ENCODE measurements at places on chromosomes 5 and 9.

GRCh38 chr5:67976891-67977601 is 238.5 kb upstream of the PIK3R1 start:
- no peak for DNase-seq

DNA sequence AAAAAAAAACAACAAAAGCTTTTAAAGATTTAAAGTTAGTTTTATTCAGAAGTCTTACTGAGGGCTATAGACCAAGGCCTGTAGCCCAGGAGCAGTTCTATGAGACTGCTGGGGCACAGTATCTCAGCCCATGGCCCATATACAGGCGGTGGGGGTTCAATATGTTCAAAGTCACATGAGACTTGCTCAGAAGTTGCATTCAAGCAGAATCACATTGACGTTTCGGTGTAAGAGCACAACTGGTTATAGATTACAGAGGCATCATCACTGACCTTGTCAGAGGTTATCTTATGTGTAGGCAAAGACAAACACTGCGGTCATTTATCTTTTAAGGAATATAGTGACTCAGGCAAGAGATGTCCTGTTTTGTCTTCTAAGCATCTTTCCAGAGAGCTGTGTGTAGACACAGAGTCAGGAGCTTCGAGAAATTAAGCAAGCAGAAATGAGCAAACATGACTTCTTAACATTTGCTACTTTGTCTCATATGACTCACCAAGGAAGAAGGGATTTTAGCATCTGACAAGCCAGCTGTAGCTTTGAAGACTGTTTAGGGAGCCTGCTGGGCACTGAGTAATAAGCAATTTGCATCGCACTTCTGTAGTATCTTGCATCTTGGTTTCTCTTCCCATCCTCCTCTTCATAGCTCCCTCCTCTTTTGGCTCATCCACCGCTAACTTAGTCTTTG is 12.9 kb upstream of the F2RL1 start:
- DNase-seq = no peak

- DNase-seq = peak; percentile 67
Observed at GRCh38 chr9:84953797-84954705, 284.5 kb downstream of the NTRK2 start.

DNA sequence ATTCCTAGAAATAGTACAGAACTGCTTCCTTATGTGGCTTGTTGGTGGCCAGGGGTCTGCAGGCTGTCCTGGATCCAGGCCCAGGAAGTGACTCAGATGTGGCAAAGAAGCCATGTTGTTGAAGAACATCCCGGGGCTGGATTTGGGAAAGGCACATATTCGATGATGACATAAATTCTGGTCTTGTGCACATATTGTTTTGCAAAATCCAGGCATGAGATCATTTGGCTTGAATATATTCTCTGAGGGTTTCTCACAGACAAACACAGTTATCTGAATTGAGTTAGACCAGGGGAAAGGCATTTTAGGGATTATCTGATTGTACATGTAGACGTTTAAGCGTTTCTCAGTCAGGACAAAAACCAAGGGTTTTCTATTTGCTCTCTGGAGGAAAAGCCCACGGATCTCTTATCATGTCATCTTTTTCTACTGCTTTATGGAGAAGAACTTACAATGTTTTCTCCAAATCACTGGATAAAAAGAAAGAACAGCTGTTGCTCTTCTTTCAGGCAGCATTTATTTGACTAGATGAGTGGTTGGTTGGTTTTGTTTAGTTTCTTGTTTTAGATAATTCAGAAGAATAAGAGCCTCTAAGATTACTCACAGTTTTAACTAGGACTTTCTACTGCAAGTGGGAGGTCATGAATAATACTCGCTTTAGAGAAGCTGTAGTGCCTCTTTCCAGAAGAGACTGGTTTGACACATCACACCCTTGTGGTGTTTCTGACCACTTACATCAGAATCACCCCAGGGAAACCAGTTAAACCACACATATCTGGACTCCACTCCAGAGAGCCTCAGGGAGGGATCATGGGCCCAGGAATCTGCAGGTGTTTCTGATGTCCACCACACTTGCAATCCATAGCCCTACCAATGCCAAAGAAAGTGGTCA is 29.5 kb upstream of the LHFPL2 start:
- peak; percentile 65 for DNase-seq

DNA sequence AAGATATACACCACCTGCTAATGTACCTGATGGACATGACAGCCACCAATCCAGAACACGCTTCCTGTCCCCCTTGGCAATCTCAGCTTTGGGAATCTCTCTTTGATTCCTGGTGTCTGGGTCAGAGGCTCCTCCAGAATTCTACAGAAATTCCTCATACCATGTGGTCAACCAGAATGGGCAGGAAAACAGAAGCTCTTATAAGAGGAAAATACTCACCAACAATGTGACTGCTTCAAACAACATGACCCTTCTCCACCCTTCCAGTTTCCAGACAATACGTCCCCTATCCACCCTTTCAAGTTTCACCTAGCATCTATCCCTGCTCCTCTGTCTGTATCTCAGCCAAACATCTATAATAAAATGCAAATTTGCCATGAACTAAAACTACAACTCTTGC is 247.2 kb downstream of the DENND1A start:
- no peak for DNase-seq

DNA sequence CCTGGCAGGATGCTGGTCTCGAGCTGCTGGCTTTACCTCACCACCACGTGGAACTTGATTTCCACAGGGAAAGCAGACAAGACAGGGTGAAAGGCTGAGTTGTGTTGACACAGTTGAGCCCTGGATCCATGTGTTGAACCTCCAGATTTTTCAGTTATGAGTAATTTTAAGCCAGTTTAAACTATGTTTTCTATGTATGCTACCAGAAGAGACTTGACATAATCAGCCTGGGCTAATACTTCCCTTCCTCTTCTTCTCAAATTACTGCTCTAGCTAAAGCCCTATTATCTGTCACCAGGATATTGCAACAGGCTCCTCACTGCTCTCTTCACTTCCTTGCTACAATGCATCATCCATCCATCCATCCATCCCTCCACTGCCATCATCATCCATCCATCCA is 12.0 kb upstream of the PHYKPL start:
- DNase-seq = no peak

GRCh38 chr5:100654895-100655294 is 119.7 kb downstream of the FAM174A start:
- DNase-seq = no peak

DNA sequence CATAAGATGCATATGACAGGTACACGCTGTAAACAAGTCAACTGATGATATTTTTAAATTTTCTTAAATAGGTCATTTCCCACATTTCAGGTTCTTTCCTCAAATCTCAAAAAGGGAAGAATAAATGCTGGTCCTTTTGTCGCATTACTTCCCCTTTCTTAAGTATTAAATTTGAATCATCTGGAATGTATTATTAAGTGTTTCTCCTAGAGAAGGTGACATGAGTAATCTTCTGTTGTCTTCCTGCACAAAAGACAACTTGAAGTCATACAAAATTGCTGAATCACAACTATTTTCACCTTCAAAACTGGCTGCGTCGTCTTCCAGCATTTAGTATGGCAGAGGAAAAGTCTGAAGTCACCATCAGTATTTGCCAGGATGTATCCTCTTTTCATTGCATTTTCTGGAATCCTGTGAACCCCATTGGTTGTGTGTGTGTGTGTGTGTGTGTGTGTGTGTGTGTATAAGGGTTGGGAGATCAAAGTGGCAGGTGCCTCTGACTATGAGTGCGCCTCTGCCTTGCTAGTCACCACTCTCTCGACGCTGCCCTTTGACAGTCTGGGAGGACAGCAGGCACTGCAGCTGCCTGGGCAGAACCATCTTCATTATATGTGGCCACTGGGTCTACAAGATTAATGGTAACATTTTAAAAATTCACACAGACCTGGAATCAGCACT is 86.9 kb downstream of the MVB12B start:
- no peak for DNase-seq

GRCh38 chr9:25094518-25094917 is 548.8 kb upstream of the IZUMO3 start:
- DNase-seq = no peak

GRCh38 chr9:91474656-91475055 is 51.0 kb upstream of the NFIL3 start:
- DNase-seq = no peak

GRCh38 chr5:55324815-55325418 is 17.1 kb downstream of the MTREX start:
- no peak for DNase-seq

DNA sequence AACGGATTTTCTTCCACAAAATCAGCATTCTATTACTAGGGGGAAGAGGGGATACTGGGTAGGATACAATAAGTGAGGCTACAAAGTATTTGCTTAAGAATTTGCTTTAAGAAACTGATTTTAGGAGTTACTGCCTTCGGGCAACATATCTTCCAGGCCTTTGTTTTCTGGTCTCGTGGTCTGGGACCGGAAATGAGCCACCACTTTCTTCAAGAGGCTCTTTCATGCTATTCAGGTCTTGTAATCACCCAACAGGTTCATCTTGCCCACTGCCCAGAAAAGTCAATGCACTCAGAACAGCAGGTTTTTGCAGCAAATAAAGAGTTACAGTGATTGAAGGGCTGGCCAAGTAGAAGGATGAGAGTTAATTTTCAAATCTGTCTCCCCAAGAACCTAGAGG is 6.6 kb upstream of the AOPEP start:
- DNase-seq = no peak

GRCh38 chr5:14901462-14902051 is 30.0 kb upstream of the ANKH start:
- no peak for DNase-seq

DNA sequence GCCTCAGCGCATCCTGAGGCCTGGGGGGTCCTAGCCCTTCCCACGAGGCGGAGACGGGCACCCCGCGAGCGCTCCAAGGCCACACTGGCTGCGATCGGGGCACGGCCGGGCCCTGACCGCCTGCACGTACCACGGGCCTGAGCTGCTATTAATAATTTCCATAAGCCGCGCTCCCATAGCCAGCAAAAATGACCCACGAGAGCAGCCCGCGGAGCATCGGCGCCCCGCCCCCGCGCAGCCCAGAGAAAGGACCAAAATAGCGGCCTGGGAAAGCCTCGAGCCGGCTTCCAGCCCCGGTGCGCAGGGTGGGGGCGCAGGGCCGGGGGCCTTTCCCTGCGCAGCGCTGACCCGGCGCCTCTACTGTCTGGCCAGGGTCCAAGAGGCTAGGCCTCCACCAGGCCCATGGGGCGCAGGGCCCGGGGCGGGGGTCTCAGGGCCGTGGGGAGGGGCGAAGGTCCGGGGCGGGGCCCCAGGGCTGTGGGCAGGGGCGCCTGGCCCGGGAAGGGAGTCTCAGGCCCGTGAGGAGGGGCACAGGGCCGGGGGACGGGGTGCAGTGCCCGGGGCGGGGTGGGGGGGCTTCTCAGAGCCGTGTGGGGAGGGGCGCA is 54.4 kb downstream of the EXD3 start:
- DNase-seq = no peak

- DNase-seq = no peak
Observed at GRCh38 chr9:116605060-116605459, 82.0 kb upstream of the TRIM32 start.

DNA sequence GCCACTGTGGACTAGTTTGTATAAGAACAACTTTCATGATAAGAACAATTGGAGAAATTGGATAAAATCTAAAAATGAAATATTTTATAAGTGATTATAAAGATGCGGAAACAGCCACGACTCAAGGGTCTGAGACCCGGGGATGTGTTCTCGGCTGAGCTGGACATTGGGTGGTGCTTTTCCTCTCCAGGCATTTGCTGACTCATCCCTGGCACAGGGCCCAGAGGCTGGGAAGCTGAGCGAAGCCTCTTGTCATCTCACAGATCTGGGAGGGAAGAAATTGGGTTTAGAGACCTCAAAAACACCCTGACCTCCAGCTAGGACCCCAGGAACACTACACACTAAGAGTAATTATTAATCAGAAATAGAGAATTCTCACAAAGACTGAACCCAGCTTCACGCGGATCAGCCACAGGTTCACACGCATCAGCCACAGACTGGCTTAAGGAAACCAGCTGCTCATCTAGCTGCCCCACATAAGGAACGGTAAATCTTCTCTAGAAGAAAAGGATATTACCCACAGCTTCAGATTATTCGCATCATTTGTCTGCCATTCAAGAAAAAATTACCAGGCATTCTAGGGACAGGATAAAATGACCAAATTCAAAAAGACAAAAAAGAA is 2.8 kb upstream of the OR2V1 start:
- DNase-seq = peak; percentile 39

- no peak for DNase-seq
Observed at GRCh38 chr5:116506488-116506887, 68.1 kb downstream of the SEMA6A start.

- DNase-seq = no peak
Observed at GRCh38 chr5:143938230-143938629, 126.3 kb downstream of the HMHB1 start.

- DNase-seq = no peak
Observed at GRCh38 chr5:168869615-168870227, 290.6 kb upstream of the PANK3 start.

GRCh38 chr9:133605446-133605845 is 3.7 kb downstream of the FAM163B start:
- DNase-seq = no peak

GRCh38 chr5:156716591-156717380 is 133.3 kb upstream of the PPP1R2B start:
- DNase-seq = no peak

- peak; percentile 66 for DNase-seq
Observed at GRCh38 chr5:119435436-119436132, 16.7 kb upstream of the HSD17B4 start.

- DNase-seq = no peak
Observed at GRCh38 chr9:93629920-93630319, 53.5 kb downstream of the PHF2 start.

GRCh38 chr5:179869101-179869500 is 10.5 kb upstream of the MRNIP start:
- no peak for DNase-seq

GRCh38 chr5:95191330-95191729 is 93.6 kb downstream of the MCTP1 start:
- no peak for DNase-seq

GRCh38 chr5:150313501-150313900 is 10.8 kb upstream of the ARSI start:
- no peak for DNase-seq

GRCh38 chr5:157543825-157544622 is 31.6 kb downstream of the ADAM19 start:
- DNase-seq = no peak

DNA sequence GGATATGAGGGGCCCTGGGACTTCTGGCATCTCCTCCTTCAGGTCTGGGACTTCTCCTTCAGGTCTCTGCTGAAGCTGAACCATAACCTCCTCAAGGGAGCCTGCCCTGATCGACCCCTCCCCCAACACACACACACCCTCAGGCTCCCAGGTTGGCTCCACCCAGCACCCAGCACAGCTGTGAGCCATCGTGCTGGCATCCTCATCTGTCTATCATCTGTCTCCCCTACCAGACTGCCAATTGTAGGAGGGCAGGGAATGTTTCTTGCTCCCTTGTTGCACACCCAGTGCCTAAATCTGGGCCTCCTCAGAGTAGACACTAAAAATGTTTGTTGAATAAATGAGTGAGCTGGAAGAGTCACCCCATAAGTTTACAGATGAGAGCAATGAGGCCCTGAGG is 71.4 kb downstream of the LRSAM1 start:
- DNase-seq = no peak

All from BE2C (cell line).